SHP77 treated with DMSO at 0.1 percent for 48 hours (cell line): ENCODE measurements at places on chromosomes 2 and 18.
A peak's percentile ranks its signal among the peaks of the same experiment; 100 is the strongest.

- DNase-seq: no peak
These were observed 62.7 kb downstream of the ADD2 start for GRCh38 chr2:70705160-70705850.

DNA sequence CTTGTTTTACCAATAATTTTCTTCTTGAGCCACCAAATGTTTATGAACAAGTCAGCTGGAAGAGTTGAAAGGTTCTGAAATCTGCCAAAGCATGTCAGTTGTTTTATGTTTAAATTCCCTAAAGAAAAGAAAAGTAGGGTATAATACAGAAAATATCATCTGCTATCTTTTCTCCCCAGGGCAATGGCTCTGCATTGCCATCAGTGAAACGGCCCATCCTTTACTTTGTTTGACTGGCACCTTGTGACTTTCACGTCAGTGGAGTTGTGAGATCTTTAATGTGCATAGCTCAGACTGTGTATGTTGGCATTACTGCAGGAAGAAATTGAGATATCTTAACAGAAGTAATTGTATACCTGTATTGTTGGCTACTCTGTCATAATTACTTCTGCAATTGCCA is 239.9 kb downstream of the THSD7B start:
- DNase-seq: no peak

- DNase-seq: no peak
These were observed 26.2 kb downstream of the INPP4A start for GRCh38 chr2:98470851-98471255.

- DNase-seq: no peak
These were observed 15.3 kb downstream of the FAM168B start for GRCh38 chr2:131077966-131078365.

- no peak for DNase-seq
These were observed 804.7 kb upstream of the PIK3C3 start for GRCh38 chr18:41150316-41150715.

DNA sequence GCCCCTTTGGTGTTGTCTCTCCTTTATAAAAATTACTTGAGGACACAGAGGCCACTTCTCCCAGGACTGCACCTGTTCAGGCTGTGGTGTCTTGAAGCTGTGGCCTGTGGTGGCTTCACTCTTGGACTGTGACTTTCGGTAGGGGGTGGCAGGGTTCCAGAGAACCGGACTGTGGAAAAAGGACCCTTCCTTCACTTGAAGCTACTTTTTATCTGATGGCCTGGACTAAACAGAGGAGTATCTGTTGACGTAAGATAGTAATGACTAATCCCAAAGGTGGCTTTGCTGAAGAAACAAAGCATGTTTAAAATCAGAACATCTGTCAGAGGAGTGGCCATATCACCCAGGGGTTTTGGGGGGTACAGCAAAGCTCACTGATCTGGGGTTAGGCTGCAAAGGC is 60.8 kb downstream of the CENPO start:
- DNase-seq: no peak

GRCh38 chr2:220509096-220509757 is 881.8 kb downstream of the SLC4A3 start:
- DNase-seq: no peak

DNA sequence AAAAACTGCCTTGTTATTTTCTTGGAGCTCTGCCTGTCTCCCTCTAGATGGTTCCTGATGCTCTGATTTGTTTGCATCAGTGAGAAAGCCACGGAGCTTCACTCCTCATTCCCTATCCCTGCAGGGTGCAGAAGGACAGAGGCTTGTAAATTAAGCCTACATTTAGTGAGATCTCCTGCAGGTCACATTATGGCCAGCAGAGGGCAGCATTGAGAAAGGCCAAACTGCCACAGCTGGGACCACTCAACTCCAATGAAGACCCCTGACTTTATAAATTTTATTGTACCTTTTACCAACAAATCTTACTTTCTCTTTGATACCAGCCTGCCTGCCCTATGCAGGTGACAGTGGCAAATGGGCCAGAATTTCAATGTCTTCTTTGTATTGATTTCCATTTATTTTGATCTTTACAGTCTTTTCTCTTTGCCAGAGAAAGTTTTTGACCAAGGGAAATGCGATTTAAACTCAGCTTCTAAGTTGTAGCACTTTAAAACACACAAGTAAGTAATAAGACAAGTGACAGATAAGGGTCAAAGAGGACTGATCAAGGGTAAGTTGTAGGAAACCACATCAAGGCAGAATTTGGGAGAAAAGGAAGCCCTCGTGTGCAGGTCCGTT is 1029.1 kb upstream of the KLHL29 start:
- no peak for DNase-seq

- DNase-seq: no peak
These were observed 415.8 kb upstream of the TRIB2 start for GRCh38 chr2:12300927-12301326.

DNA sequence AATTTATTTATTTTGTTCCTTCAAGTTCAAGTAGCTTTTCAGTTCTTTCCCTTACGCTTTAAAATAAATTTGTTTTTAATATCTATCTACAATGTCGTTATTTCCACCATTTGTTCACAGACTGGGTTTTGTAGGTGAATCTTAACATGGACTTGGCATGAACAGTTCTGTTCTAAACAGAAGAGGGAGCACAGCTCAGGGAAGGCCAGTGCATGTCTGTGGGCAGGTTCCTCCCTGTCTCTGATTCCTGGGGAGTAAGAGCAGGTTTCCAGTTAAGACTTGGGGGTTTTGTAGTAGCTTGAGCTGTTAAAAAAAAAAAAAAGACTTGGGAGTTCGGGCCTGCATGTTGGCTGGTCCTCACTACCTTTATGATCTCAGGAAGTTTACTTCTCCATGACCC is 11.1 kb downstream of the TTL start:
- DNase-seq: no peak

DNA sequence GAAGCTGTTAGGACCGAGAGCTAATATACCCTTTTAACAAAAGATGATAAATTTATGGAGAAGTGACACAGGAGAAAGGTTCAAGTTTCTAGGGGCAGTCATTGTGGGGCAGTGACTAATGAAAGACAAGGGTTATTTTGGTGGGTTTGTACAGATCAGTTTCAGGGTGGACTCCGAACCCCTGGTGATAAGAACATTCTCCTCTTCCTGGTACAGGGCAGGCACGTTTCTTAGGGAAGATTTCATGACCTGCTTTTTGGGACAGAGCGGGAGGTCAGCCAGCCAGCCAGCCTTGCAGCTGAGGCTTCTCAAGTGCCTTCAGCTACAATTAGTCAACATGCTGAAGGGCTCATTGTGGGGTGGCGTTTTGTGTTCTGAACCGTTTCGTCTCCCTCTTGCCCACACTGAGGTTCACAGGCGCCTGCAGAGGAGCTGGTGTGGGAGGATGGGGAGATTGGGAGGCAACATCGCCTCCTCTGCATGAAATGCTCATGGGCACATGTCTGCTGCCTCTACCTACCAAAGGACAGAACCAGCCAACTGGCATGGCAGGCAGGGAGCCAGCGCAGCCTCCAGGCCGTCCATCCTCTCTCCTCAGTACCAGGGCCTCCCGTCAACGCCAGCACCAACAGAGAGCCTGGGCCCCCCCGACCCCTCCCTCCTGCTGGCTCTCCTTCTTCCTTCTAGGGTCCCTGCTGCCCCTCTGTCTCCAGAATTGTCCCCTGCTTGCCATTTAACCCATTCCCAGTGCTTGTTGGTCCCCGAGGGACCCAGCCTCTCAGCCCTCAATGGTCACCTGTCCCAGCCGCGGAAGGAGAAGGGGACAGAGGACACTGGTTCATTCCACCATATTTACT is 9.6 kb downstream of the CHMP1B start:
- no peak for DNase-seq

- no peak for DNase-seq
These were observed 56.3 kb upstream of the UBXN4 start for GRCh38 chr2:135685361-135685760.

GRCh38 chr2:65974067-65974723 is 460.7 kb upstream of the MEIS1 start:
- DNase-seq: no peak

DNA sequence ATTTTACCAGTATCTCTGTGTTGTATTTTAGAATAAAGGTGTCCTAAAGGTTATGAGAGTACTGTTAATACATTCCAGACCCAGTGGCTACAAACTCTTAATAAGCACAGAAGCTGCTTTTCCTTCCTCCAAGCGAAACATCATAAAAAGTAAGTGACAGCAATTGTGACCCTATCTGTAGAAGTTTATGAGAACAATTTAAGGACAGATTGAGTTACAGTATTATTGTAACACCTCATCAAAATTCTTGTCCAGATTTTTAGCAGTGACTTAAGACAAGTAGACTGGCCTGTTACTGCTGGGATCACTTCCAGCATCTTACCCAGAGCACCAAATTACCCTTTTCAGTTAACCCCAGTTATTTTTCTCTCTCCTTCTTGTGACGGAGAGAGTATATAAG is 154.6 kb downstream of the ERBB4 start:
- DNase-seq: no peak

DNA sequence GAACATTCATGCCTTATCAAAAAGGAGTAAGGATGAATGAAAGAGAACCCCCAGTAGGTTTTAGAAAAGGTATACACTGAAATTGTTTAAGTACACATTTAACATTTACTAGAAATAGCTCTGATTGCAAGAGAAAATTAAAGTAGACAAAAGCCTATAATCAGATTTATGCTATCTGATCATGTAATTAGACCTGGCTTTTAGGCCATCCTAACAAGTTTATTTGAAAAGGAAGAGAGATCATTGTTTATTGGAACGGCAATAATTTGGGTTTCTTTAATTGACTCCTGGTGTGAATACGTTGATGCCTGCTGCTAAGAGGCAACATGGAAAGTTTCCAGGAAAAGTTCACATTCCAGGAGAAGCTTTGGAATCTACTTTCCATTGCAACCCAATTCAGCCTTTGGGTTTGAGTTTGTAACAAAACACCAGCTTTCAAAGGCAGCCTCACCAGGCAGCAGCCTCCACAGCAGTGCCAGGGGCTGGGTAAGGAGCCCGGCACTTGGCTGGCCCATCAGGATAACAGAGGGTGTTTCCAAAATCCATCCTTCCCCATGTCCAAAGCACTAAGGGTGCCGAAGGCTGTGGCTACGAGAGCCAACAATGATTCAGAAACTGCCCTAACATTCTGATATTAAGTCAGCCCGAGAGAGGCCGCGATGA is 18.0 kb downstream of the FZD7 start:
- no peak for DNase-seq

DNA sequence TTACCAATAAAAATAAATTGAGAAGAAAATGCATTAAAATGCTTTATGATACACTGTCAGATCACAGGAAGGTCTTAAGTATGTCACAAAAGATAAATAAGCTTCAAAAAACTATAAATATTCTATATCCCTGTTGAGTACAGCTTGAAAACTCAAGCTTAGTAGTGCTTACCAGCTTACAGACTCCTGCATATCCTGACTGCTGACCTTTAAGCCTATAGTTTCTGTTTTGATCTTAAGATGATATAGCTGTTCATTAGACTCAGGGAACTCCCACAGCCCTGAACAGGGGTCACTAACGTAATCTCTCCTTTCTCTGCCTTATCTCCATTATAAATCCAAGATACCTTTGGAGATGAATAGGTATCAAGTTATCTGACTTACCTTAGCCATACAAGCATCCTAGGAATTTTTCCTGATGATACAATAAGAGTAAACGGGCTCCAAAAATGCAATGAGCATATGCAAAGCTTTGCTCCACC is 93.7 kb upstream of the RBBP8 start:
- no peak for DNase-seq

DNA sequence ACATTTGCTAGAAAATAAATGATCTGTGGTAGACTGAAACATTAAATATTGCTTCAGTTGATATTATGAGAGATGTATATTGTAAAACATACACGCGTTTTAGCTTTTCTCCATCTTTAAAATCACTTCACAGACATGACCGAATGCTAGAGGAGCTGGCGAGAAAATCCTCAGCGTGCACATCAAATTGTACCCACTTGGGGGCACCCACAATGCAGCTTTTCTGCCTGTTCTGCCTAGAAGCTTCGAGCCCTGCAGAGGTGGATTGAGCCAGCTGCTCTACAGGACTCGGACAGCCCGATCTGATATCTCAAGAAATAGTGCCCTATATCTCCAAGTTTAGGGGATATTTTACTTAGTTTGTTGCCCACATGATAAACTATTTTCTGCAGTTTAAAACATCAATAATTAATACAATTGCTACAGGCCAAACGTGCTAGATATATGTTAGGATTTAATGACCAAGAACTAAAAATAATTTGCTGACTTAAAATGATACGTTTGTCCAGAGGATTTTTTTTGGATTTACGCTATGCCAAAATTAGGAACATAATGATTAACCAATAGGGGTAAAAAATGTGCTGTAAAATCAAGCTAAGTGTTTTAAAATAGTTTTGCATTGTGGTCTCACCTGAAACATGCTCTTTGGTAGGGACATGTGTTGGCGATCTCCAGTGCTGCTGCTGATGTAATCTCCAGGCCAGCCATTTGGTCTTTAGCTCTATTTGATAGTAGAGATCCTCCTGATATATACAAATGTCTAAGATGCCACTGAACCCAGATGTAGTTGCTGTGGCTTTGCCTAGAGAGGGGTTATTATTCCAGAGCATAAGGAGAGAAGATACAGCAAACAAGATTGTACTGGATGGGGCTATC is 22.3 kb upstream of the ATP5MC3 start:
- peak; percentile 19 for DNase-seq

DNA sequence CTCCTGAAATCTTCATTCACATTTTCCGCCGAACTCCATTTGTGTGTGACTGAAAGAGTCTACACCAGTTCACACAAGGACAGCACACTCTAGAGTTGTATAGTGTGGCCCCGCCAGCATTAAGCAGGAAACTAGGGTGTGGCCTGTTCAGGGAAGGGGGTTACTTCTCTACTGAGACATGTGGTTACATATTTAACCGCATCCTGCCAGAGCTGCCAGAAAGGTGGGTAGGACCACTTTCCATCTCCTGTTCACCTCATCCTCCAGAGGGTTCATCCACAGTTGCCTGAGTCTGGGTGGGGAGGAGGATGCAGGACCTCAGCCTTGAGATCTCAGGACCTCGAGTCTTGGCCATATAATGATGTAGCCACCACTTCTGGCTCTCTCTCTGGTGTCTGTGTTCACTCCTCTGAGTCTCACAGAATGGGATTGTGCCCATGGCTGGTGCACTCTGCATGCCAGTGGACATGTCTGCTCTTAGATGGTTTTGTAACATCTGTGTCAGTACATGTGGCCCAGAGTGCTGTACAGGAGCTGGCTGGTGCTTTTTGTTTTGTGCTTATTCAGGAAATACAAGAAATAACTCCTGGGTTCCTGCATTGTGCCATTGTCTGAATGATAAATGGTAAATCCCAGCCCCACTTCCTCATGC is 7.7 kb upstream of the SP140L start:
- no peak for DNase-seq

- no peak for DNase-seq
These were observed 25.1 kb upstream of the INPP4A start for GRCh38 chr2:98419544-98419943.

DNA sequence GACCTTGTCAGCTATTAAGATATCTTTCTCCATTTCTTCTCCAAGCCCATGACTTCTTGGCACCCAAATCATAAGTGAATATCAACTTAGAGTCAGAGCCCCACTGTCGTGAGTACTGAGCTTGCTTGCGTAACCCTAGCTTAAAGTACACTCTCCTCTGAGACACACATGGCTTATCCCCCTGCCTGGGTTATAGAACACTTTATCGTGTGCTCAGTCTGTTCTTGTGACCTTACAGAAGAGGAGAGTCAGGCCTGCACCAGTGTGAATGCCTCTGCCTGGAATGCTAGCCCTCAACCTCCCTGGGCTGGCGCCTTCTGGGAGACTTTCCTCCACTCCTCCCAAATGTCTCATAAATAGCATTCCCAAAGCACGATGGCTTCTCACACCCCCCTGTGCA is 79.3 kb downstream of the CEP192 start:
- no peak for DNase-seq

GRCh38 chr2:200467806-200468681 is 41.8 kb downstream of the KCTD18 start:
- no peak for DNase-seq
